ENCODE measurements at places on chromosomes 3 and 15. TPM values are rescaled to one million over a fixed set of nuclear protein-coding genes. Genes with fewer than 3 reads are reported as not detected.
A peak's percentile ranks its signal among the peaks of the same experiment; 100 is the strongest.

ACKR4 gene
- polyA plus RNA-seq: 5.4 TPM

IQCH gene
- polyA plus RNA-seq: 0.54 TPM

- peak; percentile 85 for DNase-seq
These were observed 12.4 kb downstream of the CIB1 start for GRCh38 chr15:90221246-90221900.

DNA sequence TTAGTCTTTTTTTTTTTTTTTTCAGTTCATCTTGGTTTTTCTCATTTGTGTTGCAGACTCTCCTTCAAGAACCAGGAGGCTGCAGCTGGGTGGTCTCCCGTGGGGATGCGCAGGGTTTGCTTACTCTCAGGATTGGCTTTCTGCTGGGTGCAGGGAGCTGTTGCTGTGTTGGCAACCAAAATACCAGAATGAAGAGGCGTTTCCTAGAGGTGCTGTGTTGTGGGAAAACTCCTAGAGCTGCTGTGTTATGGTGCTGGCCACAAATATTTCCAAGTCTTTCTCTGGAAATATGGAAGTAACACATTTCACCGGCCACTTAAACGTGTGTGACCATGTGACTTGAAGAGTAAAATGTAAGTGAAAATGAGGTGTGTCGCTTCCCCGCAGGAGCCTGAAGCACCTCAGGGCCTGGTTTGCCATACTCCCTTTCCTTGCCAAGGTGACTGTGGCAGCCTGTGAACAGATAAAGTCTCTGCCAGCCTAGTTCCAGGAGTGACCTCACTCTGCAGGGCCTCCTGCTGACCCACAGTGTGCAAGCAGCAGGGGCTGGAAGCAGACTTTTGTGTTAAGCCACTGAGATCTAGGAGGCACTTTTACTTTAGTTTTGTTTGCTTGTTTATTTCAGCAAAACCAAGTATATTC is 258.9 kb downstream of the ADAMTS17 start:
- no peak for DNase-seq

Data from ovary (tissue), 10 donors.